HTR-8/SVneo (cell line): ENCODE measurements at places on chromosomes 2 and 18.

- peak; percentile 93 for DNase-seq
Measured at GRCh38 chr2:216775043-216775453, 79.7 kb upstream of the IGFBP5 start.

DNA sequence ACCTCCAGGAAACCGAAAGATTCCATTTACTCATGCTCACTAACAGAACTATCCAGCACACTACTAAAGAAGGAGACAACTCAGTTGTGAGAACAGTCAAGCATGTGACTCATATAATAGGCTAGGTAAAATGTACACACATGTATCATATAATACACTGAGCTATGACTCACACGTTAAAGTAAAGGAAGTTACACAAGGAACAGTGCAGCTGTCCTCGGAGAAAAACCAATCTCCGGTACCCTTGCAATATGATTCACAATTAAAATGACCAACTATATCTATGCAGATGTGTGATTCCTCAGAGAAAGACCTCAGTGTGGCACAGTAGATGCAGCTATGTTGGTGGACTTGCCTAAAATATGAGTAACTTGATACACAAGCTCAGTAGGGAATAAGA, 76.5 kb downstream of the STRN start:
- peak; percentile 83 for DNase-seq

- peak; percentile 57 for DNase-seq
Measured at GRCh38 chr18:3037423-3037915, 24.5 kb upstream of the LPIN2 start.

DNA sequence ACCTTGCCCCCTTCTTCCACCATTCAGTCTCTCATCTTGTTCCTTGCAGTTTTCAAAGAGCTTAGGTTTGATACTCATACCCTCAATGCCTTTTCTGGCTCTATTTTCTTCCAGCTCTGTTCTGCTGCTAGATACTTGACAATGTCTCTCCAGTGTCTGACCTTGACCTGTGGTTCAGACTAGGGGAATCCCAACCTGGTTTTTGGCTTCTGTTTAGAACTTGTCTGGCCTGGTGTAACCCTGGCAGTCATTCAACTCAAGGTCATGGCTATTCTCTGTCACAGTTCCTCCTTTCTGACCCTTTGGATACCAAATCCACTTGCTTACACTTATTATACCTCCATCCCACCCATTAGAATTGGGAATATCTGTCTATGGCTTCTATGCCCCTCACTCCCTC, 31.8 kb upstream of the IMP4 start:
- no peak for DNase-seq

- DNase-seq: no peak
Measured at GRCh38 chr18:4789506-4789905, 334.4 kb upstream of the DLGAP1 start.

DNA sequence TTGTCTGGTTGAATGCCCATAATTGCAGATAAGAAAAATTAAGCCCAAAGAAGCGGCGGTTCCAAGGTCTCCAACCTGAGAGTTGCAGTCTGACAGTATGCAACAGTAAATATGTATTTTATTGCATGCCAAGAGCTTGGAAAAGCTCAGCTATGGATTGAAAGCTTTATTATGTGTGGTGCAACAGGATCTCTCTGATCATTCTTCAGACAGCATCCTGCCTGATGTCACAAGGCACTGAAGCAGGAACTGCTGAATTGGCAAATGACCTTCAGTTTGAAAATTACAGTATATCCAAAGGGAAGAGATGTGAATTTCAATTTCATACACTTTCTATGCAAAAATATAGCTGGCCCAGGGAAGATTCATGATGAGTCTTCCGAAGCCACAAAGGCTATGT, 42.5 kb downstream of the DOCK10 start:
- no peak for DNase-seq

DNA sequence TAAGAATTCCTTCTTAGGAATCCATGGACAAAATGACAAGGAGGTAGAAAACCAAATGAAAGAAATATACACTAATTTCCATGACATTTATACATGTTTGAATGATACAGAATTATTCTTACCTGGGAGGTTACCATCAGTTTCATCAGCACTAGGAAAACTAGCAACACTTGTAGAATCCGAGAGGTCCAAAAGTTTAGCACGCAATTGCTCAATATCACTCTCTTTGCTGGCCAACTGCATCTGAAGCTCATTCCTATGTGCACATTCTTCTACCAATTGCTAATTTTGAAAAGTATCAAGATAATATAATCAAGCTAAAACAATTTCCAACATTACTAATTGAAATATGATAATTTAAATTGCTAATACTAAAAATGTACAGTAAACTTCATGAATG, 144.8 kb downstream of the ROCK1 start:
- no peak for DNase-seq

DNA sequence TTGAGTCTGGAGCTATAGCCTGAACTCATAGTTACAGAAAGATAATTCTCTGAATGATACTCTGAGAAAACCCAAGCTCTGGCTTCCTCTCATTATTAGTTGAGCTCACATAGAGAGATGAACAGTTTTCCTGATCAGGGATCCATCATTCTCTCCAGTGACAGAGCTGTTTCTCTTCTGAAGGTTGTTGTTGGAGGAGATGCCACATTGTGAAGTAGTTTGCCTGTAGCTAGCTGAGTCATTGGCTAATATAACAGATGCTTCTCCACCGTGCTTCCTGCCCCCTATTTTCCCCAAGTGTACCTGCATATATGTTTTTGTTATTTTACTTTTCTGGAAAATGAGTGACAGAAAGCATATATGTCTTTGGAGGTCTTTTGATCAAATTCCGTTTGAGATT, 64.6 kb downstream of the OSBPL6 start:
- DNase-seq: no peak

GRCh38 chr18:37429791-37430190, 135.8 kb downstream of the CELF4 start:
- no peak for DNase-seq

GRCh38 chr2:9256570-9257043, 50.0 kb downstream of the ASAP2 start:
- DNase-seq: no peak

- DNase-seq: no peak
Measured at GRCh38 chr2:216727346-216728122, 32.2 kb upstream of the IGFBP5 start.

- DNase-seq: no peak
Measured at GRCh38 chr18:49846361-49846662, 33.0 kb upstream of the ACAA2 start.

DNA sequence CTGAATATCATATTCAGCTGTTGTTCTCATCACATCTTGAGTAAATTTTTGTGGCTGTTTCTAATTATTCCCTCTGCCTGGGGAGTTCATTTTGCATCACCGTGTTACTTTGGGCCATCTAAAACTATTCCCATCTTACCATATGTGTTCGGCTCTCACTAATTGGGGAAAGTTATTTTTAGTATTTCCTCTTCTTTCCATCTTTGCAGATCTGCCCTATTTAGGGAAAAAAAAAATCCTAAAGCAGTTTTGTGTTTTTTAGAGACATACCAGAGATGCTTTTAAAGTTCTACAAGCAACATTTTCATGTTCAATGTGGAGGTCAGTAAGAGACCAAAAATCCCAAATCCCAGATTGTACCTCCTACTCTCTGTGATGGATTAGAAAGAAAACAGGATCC, 111.3 kb upstream of the NDUFV2 start:
- DNase-seq: no peak

- DNase-seq: no peak
Measured at GRCh38 chr18:50527636-50528307, 32.1 kb upstream of the MAPK4 start.

DNA sequence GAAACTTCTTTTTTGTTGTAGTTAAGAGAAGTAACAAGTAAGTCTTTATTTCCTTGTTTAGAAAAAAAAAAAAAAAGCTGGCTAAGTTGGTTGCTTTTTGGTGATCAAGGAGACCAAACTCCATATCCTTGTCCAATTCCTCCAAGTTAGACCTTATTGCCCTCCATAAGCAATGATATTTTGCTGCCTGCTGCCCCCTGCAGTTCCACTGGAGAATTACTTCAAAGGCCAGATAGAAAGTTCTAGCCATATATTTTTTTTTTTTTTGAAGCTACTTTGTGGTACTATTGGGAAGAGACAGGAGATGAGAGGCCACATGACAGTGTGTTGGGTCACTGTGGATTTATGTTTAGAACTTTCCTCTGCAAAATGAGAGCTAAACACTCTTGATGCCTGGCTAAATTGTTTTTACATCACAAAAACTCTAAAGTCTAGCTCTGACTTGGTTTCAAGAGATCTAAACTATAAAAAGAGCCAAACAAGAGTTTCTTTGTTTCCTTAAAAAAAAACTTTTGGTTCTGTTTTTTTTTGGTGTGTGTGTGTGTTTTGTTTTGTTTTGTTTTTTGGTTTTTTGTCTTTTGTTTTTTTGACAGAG, 80.7 kb upstream of the RASGRP3 start:
- DNase-seq: peak; percentile 30

DNA sequence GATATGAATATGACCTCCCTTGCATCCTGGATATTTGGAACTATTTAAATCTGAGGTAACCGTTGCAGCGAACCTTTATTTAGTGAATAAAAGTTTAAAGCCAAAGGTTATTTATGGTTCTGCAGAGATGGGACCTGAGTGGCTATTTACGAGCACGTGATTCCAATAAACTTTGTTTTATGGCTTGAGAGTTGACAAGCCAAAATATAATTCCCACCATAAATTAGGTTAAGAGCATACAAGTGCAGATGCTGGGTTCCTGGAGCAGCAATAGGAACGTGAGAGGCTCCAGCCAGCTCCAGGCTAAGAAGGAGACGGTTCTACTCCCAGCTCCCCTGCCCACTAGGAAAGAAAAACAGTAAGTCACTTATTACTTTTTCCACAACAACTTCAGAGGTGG, 5.2 kb upstream of the HOXD4 start:
- no peak for DNase-seq

- DNase-seq: no peak
Measured at GRCh38 chr2:1925928-1926327, 181.6 kb upstream of the PXDN start.

GRCh38 chr2:171139860-171140259, 20.8 kb downstream of the TLK1 start:
- no peak for DNase-seq

GRCh38 chr18:25109484-25109883, 242.5 kb downstream of the ZNF521 start:
- no peak for DNase-seq

DNA sequence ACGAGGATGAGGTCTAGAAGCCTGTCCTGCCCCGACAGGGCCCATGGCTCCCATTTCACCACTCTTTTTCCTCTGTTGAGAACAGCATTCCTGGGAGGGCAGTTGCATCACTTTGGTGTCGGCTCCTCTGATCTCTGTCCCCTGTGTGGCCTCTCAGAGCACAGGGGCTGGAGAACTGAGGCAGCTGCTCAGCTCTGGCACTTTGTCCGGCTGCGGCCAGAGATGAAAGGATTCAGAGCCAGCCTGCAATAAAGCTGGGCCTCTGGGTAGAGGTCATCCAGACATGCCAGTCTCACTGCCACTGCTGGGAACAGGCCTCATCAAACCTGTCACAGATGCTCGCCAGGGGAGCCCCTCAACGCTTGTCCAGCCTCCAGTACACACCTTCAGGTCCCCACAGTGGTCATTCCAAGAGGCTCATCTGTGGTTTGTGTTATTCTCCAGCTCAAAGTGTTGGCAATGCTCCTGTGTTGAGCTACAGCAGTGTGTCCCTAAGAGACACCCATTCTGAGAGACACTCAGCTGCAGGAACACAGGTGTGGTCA, 13.1 kb upstream of the ROCK2 start:
- no peak for DNase-seq

- no peak for DNase-seq
Measured at GRCh38 chr2:196128749-196129148, 42.6 kb downstream of the STK17B start.

DNA sequence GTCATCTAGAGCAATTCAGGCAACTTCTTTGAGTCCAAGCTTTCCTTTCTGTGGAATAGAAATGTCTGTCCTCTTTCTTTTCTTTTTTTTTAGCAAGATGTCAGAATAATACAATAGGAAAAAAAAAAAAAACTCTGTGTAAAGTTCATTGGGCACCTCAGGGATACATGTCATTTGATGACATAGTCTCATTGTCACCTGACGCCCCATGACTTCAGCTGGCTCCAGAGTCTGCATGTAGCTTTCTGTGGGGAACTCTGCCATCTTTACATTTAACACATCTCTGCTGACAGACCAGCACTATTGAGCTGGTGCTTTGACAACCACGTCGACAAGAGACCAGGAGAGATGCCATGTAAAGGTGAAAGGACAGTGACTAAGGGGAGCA, 172.5 kb upstream of the KLF7 start:
- DNase-seq: no peak

DNA sequence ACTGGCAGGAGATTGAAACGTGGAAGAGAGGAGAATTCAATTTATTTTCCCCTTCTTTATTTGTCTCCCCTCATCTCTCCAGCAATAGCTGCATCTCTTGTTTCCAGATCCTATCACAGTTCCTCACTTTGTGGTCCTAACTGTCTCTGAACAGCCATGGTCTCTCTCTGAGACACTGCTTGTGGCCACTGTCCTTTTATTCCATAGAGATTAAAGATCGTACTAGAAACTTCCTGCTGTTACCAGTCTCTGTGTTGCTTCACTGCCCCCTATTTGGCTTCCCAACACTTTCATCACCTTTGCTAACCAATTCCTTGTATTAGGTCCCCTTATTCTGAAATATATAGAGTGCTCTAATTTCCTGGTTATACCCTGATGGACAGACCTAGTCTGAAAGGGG, 48.9 kb upstream of the CAVIN2 start:
- DNase-seq: no peak

DNA sequence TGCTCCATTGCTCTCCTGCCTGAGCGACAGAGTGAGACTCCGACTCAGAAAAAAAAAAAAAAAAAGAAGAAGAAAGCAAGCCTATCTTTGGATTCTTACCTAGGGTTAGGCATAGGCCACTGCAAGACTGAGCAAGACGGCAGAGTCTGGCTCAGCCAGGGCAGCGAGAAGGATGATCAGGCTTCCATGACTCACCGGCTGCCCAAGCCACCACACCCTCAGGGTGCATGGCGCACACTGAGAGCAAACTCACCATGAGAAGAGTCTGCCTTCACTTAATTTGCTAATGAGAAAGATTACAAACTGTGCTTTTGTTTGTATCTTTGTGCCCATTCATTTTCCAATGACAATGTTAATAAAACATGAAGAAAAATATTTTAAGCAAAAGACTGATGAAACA, 8.2 kb downstream of the FAM110C start:
- DNase-seq: no peak

DNA sequence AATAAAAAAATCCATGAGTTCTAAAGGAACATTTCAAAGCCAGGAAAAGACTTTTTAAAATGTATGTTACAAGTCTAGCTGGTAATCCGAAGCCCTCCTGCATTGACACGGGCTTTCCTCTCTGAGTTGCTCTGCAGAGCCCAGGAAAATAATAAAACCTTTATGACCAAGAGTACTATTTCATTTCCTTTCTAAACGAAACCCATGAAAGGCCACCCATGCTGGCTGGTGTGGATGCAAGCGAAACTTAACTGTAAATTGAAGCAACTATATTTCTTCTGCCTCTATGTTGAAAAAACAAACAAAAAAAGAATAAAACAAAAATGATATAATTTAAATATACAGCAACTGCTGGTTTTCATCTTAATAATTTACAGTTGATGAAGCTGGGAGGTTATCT, 41.3 kb upstream of the ZNF532 start:
- DNase-seq: no peak

GRCh38 chr2:185502351-185502750, 236.3 kb upstream of the FSIP2 start:
- DNase-seq: no peak

- DNase-seq: no peak
Measured at GRCh38 chr2:181218401-181218821, 238.0 kb downstream of the UBE2E3 start.
